Astrocyte (in vitro differentiated cells and primary cell): ENCODE measurements at places on chromosomes 1 and 21.

DNA sequence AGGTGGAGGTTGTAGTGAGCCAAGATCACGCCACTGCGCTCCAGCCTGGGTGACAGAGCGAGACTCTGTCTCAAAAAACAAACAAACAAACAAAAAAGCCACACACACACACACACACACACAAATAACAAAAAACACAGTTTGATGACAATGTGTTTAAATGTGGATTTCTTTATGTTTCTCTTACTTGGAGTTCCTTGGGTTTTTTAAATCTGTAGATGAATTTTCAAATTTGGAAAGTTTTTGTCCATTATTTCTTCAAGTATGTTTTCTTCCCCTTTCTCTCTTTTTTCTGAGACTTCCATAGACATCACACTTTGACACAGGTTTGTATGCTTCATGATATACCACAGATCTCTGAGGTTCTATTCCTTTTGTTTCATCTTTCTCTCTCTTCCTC is 12.1 kb upstream of the PPIE start:
- DNase-seq: no peak

- peak; percentile 37 for DNase-seq
These were observed 48.6 kb downstream of the CTH start for GRCh38 chr1:70459496-70460225.

GRCh38 chr1:175354080-175354479 is 161.5 kb upstream of the KIAA0040 start:
- no peak for DNase-seq

DNA sequence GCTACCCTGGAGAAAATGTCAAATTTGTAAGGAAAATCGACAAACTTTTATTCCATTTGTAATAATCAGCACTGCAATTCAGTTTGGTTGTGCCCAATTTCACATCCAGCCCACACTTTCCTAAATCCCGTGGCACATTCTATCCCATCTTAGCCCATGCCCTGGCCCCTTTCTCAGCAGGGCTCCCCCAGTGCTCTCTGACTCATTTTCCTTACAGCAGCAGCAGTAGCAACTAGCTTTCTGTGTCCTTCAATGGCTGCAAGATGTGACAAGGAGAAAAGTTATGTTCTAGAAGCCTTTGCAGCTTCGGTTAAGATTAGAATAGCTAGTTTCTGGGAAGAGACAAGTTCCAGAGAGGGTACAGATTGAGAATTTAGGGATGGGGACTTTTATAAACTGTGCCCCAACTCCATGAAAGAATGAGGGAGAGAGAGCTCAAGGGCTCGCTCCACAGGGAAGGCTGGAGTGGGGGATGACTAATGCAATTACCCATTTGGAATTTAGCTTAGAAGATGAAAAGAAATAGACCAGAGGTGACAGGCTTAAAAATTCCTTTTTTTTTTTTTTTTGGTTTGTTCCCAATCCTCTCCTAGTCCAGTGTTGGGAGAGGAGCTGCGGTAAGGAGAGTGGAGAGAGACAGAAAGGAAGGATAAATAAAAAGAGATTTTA is 47.0 kb upstream of the POU2F1 start:
- peak; percentile 64 for DNase-seq

- DNase-seq: peak; percentile 16
These were observed 29.3 kb downstream of the TNNT2 start for GRCh38 chr1:201348211-201348566.

DNA sequence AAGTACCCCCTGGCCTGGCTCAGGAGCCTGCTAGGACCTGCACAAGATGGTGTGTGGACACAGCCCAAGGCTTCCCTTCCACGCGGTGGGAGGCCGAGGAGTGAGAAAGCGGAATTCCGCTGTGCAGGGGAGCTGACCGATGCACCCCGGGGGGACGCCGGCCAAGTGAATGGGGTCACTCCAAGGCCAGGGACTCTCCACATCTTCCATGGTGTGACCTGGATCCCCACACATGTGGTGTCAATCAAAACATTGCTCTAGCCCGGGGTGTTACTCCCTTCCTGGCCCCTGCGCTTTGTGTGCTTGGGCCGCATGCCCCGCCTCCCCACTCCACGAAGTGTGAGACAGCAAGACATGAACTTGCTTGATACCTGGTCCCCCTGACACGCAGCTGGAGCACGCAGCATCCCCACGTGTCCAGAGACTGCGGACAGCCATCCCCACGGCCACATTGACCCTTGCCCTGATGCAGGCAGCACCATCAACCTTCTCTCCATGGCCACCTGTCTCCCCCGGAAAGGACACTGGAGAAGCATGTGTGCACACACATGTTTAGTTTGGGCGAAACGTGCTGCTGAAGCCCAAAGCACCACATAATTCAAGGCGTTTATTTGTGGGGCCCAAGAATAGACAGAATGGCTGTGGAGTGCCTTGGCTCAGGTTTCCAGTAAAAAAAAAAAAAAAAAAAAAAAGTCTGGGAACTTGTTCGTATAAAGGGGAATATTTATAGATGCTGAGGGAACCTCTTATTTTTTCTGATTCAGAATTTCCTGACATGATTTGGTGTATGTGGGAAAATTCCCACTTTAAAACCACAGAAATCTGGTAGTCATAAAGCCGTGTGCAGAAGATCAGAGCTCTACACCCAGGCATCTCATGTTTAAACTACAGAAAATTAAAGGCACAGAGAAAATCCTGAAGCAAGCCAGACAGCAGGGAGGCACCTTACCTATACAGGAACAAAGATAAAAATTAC is 171.7 kb downstream of the HUNK start:
- no peak for DNase-seq

- DNase-seq: no peak
These were observed 132.9 kb downstream of the SYF2 start for GRCh38 chr1:25099343-25099951.

- no peak for DNase-seq
These were observed 12.4 kb upstream of the PAPPA2 start for GRCh38 chr1:176450526-176450925.

GRCh38 chr1:228361314-228362140 is 45.1 kb downstream of the TRIM11 start:
- no peak for DNase-seq

DNA sequence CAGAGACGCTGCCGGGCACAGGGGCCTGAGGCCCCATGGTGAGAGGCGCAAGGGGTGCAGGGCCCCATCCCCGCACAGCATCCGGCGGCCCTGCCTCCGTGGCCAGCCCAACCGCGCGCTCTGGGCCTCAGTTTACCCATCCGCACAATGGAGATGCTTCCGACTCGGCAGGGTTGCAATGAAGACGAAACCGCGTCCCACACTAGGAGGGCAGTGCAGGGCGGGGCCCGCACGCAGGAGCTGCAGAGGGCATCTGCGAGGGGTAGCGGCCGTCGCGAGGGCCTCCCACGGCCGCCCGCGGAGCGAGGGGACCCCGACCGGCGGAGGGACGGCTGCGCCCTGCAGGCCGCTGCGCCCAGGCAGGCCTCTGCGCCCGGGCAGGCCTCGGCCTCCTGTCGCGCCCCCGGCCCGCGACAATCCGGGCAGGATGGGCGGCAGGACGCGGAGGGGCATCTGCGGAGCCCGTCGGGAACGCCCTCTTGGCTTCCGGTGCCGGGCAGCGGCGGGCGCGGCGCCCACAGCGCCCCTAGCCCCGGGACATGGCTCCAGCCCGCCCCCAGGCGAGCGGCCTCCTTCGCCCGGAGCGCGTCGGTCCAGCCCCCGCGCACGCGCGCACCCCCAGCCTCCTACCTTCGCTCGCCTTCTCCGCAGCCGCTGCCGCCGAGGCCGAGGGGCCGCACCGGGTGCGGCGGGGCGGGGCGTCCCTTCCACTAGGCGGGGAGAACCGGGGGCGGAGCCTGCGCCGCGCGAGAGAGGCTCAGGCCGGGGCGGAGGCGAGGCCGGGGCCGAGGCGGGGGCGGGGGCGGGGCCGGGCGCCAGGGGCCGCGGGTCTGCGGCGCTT is 15.3 kb downstream of the RNU1-1 start:
- peak; percentile 59 for DNase-seq

DNA sequence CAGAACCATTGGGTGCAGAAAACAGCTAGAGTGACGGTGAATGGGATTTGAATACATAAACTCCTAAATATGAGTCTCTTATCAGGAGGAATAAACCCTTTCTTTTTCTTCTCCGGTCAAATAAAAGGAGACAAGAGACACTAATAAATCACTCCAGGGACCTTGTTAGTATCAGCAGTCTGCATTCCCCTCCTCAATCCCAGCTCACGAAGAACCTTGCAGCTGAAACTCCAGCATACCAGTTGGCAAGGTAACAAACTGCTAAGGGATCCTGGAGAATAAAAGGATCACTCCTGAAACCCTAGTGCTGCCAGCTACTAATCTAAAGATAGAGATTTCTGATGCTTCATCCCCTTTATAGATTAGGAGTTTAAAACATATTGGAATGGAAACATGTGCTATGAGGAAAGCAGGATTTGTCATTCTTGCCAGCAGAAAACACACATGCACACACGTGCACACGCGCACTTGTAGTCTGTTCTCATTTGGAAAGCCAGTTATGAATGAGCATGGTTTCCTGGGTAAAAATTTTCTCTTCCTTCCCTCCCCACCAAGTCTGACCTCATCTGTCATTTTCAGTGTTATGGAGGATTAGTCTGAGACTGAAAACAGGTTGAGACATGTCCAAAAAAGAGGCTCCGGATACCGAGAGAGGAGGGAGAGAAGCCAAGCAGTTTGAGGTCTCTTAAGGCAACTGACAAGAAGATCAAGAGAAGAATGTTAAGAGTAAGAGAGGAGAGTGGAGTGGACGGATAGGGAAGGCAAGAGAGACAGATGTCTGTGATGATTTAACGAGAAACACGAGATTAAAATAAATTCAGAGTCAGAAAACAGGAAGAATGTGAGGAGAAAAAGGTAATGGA is 10.9 kb downstream of the IER5 start:
- DNase-seq: peak; percentile 78

GRCh38 chr1:88239205-88239604 is 444.9 kb upstream of the PKN2 start:
- no peak for DNase-seq

DNA sequence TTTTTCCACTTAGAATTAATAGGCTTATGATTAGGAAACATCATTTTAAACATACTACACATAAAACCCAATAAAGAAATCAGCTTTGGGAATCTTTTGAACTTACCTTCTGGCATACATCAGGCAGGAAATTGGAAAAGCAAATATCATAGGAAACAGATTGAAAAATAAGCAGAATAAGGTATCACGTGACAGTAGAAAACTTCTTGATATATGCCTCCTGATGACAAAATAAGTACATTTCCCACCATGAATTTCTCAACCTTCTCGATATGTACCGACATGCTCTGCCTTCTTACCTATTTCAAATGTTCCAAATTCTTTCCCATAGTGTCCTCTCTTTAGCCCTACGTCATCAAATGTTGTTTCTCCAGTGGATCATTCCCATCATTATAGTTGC is 72.4 kb downstream of the CLCA4 start:
- DNase-seq: no peak

DNA sequence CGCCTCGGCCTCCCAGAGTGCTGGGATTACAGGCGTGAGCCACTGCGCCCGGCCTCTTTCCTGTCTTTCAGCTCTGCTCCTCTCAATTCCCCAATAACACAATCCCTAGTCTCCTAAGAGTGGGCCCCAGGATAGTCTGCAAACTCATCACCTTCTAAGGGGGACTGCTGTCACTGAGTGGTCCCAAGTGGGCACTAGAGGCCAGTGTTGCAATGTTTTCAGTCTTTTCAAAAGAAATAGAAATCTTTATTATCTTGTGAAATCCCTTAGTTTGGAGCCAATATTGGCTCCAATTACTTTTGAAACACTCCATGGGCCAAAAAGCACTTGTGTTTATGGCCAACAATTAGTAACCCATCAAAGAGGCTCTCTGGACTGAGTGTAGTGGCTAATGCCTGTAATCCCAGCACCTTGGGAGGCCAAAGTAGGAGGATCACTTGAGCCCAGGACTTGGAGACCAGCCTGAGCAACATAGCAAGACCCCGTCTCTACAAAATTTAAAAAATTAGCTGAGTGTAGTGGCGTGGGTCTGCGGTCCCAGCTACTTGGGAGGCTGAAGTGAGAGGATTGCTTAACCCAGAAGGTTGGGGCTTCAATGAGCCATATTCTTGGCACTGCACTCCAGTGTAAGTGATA is 28.6 kb upstream of the ZNF697 start:
- DNase-seq: no peak

- DNase-seq: peak; percentile 86
These were observed 38.1 kb downstream of the TRIM62 start for GRCh38 chr1:33143698-33144097.

- DNase-seq: no peak
These were observed 103.9 kb downstream of the ZBTB18 start for GRCh38 chr1:244154872-244155531.

DNA sequence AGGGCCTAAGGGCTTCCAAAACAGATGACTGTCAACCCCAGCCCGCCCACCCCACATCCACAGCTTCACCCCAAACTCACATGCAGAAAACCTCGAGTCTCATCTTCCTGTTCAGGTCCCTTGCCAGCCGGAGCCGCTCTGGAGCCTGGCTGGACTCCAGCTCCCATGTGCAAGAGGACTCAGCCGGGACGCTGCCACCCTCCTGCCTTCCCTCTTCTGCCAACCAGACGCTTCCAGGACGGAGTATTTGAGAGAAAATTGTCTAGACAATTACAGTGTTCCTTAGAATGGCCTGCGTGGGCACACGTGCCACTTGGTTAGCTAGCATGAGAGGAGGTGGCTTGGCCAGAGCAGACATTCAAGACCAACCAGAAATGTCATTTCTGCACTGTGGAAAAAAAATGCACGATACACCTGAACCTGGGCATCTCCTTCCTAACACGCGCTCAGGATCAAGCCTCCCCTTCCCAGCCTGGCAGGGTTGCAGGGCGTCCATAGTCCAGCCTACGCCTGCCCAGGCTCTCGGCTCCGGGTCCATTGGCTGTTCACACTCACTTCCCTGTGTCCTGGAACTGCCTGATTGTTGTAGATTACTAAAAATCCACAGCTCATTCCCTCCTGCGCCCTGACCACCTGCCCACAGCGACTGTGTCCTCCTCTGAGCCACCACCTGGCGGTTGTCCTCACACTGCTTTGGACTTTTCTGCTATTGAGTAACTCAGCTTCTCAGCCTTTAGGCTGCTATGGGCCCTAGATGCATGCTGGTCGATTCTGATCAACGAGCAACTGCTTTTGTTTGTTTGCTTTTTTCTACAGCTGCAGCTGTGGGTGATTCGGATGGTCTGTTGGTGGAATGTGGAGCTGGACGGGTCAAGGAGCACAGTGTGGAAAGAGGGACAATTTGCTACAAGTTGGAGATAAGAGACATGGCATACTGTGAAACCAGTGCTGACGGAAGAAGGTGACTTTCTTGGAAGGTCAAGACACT is at the start of gene CLDN14:
TSS of gene CLDN14 (minus strand) at position 708 of the 988 bp plus-strand sequence. CDS start 18,427 bp downstream, outside the sequence.
- DNase-seq: no peak

DNA sequence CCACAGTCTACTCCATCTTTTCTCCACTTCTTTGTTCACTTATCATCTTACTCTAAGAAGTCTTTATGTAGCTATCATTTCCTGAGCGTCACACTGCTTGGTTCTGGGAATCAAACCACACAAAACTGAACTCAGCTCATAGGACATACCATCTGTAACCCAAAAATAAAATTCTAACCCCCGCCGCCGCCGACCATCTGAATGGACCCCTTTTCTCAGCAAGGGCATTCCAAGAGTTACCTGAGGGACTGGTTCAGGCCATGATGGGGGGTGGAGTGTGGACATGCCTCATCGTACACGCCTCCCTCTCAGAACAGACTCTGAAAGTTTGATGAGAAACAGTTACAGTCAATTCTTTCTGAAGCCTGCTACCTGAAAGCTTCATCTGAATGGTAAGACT is 12.6 kb upstream of the CHI3L2 start:
- DNase-seq: no peak
